ENCODE measurements at places on chromosomes 3 and 15. TPM values are rescaled to one million over a fixed set of nuclear protein-coding genes. Genes with fewer than 3 reads are reported as not detected.

DNA sequence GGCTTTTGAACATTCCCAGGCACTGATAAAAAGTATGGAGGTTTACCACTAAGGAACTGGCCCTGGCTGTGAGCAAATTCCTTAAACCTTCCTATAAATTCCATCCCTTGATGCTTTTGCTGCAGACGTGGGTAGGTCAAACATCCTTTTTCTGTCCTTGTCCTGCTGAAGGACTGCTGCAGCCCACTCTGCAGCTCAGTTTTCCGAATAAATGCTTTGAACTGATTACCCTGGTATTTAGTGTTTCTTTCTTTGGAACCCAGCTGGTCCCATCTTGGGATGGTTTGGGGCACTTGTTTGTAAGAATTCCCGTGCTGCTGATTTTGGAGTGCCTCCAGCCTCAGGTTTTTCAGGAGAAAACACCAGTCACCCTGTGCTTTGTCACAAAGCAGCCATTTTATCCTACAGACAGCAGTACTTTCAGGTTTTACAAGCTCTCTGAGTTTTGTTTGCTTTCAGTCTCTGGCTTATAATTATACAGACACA, 815.9 kb downstream of the VGLL3 start:
- no peak for DNase-seq

DNA sequence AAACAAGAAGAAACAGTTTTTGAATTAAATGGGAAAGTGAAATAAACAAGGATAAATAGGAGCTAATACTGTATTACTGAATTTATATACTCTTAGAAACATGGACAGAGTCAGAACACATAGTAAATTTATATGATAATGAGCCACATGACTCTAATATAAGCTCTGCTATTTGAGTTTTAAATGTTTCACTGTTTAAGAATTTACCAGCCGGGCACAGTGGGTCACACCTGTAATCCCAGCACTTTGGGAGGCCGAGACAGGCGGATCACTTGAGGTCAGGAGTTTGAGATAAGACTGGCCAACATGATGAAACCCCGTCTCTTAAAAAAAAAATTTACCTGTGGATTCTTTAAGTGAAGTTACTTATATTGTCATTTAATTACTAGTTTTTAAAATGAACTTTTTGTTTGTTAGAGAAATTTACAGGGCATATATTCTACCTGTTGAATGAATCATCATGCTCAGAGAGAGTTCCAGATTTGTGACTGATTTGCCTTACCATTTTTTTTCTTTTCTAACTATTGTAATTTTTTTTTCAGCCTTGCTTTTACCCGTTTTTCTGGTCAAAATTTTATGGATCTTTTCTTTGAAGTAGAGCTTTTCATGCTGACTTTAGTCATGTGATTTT, 125.7 kb downstream of the TCF12 start:
- DNase-seq, result no peak

DNA sequence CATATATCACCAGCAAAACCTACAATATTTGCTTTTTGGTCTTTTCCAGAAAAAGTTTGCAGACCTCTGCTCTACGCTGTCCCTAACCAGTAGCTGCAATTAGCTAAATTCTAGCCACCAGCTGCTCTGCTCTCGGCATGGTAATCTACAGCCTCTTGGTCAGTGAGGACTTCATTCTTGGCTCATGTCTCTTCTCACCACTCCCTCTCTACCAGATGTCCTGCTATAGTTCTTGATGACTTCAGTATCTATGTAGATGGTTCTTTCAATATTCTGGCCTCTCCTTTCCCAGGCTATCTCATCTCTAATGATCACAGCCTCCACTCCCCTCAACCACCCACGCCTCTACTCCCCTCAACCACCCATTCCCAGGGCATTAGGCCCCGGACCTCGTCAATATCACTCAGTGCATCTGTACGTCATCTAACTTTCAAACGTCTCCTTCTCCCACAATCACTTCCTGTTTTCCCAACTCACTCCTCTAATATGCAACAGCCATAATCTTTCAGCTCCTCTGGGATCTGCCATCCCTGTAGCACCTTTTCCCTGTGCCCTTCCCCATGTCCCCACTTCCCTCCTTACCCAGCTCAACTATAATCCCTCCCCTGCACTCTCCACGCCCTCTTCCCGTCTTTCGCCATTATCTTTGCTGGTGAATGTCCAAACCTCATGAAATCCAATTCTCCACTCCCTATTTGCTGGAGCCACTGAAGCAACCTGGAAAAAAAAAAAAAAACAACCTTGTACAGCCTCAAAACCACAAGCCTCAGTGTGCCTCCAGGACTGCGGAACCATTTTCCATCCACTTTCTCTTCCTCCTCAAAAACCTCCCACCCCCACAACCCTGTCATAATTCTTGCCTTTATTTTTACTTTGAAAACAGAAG, 429.4 kb upstream of the PROK2 start:
- DNase-seq, result no peak

GRCh38 chr3:11651900-11652299, 8.2 kb upstream of the VGLL4 start:
- no peak for DNase-seq

DNA sequence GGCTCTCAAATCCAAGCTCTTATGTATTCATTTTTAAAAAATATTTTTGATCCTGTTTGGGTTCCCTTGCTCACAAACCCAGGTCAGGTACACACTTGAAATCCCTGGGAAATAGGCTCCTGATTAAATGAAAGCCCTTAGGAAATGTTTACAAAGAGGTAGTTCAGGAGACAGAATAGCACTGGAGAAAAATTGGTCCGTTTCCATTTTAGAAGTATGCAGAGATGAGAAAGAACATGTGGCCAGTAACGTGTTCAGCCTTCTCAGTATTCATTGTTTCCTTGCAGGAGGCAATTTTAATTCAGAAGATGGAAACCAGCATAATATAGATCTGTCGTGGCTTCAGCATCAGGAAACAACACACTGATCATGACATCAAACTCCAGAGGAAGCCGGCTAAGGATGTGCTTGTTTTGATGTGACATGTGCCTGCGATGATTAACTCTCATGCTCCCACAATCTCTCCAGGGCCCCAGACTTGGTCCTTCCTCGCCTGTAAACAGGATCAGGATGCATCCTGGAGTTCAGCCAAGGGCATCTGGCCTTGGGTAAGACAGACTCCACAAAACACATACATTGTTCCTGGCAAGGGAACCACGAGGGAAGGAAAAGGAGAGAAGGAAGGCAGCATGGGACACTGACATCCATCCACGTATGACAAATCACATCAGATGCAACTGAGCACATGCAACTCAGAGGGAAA, 350.5 kb upstream of the THBS1 start:
- no peak for DNase-seq

DNA sequence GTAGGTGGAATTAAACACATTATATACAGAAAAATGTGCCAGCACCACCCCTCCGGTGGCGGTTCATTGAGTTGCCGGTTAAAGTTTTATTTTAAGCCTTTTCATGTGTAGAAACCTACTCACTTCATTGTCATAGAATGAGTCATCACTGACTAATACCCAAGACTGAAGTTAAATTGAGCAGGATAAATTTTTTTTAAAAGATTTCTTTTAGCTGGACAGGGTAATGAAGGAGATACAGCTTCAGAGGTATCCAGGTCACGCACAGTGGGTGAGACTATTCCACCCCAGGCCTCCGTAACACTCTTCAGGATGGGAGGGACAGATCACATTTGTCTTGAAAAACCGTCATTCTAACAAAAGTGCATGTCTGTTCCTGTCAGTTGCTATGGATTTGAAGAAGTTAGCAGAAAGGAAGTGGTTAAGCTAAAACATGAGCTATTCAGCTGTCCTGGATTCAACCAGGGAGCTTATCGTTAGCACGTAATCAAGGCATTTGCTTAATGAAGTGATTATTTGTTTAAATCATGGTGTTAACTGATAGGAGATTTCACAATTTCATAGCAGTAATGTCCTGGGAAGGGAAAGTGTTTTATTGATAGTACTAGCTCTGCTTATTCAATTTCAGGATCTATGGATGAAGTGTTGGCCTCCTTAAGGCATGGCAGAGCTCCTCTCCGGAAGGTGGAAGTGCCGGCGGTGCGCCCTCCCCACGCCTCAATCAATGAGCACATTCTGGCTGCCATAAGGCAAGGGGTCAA, 23.4 kb downstream of the WHAMM start:
- no peak for DNase-seq

DNA sequence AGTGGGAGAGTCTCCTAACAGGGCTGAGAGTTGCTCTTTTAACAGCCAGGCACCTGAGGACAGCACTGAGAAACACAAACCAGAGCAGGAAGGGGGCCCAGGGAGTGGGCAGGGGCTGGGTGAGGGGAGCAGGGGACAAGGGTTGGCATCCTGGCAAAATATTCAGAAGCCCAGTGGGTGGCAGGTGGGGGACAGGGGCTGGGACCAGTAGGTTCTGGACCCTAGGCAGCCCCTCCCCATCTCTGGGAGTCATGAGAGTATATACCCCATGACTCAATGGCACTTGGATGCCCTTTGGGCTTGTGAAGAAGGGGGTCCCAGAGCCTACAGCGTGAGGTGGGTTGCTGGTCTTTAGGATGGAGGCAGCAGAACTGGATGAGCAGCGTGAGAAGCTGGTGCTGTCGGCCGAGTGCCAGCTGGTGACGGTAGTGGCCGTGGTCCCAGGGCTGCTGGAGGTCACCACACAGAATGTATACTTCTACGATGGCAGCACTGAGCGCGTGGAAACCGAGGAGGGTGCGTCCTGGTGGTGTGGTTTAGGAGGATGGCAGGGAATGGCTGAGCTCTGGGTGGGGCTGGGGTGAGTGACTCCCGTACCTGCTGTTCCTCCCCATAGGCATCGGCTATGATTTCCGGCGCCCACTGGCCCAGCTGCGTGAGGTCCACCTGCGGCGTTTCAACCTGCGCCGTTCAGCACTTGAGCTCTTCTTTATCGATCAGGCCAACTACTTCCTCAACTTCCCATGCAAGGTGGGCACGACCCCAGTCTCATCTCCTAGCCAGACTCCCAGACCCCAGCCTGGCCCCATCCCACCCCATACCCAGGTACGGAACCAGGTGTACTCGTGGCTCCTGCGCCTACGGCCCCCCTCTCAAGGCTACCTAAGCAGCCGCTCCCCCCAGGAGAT, 24.2 kb downstream of the NBEAL2 start:
- no peak for DNase-seq

DNA sequence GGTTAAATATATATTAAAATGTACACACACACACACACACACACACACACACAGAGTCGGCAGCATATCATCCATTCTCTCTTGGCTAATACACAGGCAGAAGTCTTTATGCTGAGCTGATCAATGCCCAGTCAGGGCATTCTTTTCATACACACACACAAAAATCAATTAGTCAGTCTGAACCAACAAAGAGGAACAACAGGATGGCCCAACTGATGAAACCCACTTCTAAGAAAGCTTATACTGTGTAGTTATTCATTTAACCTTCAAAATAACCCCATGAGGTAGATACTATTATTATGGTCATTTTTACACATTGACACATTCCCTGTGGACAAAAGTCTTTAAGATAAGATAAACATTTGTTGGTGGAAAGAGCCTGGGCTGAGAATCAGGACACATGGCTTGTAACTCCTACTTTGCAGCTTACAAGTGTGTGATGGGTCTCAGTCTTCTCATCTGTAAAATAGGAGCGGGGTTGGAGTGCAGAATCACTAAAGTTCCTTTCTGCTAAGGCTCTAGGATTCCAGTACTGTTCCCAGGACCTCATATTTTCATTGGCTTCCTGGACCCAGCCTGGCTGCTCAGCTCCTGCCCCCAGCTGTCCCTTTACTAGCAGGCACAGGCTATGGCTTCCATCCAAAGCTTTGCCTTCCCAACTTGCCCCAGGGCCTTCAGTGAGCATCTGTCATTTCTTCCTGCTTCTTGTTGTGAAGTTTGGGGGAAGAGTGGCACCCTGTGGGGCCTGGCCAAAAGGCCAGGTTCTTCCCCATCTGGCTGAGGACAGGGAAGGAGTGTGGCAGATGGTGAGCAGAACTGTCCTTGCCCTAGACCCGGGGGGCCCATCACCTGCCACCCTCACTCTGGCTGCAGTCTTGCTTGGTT, 27.2 kb upstream of the GLCE start:
- no peak for DNase-seq

DNA sequence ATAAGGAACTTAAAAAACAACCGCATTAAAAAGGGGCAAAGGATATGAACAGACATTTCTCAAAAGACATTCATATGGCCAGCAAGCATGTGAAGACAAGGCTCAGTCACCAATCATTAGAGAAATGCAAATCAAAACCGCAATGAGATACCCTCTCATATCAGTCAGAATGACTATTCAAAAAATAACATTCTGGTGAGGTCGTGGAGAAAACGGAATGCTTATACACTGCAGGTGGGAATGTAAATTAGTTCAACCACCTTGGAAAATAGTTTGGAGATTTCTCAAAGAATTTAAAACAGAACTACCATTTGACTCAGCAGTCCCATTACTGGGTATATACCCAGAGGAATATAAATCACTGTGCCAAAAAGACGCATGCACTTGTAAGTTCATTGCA, 496.6 kb upstream of the SGO1 start:
- no peak for DNase-seq

DNA sequence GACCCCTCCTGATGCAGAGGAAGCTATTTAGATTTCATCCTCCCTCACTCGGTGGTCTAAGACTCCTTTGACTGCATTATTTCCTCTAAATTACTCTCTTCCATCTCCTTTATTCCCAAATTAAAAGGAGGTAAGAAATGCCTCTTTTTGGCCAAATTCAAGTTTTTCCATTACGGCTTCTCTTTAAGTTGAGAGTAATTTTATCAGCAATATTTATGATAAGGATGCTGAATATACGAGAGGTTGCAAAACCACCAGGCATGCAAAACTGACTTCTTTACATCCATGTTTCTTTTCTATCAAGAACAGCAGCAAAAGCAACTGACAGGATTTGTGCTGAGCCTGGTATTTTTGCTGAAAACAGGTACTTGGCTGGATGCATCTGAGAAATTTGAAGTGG, 262.0 kb upstream of the RARB start:
- DNase-seq, result no peak

GRCh38 chr3:34292605-34293300, 494.3 kb downstream of the PDCD6IP start:
- no peak for DNase-seq

GRCh38 chr3:97899331-97899730, 72.9 kb downstream of the RIOX2 start:
- no peak for DNase-seq

The C3orf20 gene
- 0.20 TPM for polyA plus RNA-seq

The ACTRT3 gene
- 5.3 TPM for polyA plus RNA-seq

The IL16 gene
- polyA plus RNA-seq, result 5.0 TPM

The AHSG gene
- polyA plus RNA-seq, result 0.39 TPM

The SUCNR1 gene
- 4.1 TPM for polyA plus RNA-seq

The DUOXA2 gene
- polyA plus RNA-seq, result not detected

The PLSCR5 gene
- not detected for polyA plus RNA-seq

The RASL12 gene
- polyA plus RNA-seq, result 8.1 TPM
